Activated T-cell treated with anti-CD3 and anti-CD28 coated beads, Interleukin-2, amount 50 U/mL, for 72 hours (primary cell): ENCODE measurements at places on chromosomes 4 and X.
A peak's percentile ranks its signal among the peaks of the same experiment; 100 is the strongest.

DNA sequence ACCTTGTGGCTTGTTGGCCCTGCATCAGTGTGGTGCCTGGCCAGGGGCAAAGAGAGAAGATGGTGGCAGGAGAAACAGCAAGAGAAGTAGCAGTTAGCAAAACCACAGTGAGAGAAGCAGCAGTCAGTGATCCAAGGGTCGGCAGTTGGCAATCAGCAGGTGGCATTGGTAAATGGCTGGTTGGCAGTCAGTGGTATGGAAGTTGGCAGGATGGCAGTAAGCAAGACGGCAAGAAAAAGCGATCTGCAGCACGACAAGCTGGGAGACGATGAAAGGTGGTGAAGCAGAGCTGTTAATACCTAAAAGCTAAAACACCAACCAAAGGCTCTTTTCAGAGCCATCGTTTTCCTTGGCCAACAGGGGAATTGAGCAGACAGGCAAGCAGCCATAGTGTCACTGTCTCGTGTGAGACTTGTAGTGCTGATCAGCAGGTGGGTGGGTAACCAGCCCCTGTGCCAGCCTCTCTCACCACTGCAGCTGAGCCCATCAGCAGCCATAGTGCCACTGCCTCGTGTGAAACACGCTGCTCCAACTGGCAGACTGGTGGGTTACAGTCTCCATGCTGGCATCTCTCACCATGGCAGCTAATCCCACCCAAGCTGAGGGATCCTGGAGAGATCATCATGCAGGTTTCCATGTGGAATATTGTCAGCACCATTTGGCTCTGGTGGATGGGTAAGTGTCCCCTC, 2078.4 kb downstream of the PCDH7 start:
- no peak for DNase-seq

DNA sequence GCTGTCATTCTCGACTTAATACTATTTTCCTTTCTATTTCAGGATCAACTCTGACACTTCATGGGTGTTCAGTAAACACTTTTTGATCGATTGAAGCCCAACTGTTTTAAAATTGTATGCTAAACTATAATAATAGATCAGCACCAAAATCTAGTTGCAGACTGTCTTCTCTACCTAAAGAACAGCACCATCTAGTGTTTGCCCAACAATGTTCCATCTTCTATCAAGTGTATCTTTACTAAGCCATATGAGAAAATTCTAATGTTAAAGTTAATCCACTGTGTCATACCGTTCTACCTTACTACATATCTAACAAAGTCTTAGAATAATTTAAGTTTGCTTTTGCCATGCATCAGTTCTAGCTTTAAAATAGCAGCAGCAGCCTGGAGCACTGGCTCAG, 113.0 kb upstream of the PRDX4 start:
- DNase-seq: no peak

- DNase-seq: no peak
Measured at GRCh38 chr4:1622956-1623355, 61.2 kb downstream of the FAM53A start.

GRCh38 chr4:16123356-16124084, 39.7 kb upstream of the PROM1 start:
- no peak for DNase-seq

GRCh38 chr4:93480452-93480851, 348.1 kb upstream of the ATOH1 start:
- DNase-seq: no peak

GRCh38 chrX:1809581-1809980, 194.7 kb downstream of the ASMT start:
- no peak for DNase-seq

- no peak for DNase-seq
Measured at GRCh38 chr4:77877167-77877566, 14.5 kb downstream of the MRPL1 start.

DNA sequence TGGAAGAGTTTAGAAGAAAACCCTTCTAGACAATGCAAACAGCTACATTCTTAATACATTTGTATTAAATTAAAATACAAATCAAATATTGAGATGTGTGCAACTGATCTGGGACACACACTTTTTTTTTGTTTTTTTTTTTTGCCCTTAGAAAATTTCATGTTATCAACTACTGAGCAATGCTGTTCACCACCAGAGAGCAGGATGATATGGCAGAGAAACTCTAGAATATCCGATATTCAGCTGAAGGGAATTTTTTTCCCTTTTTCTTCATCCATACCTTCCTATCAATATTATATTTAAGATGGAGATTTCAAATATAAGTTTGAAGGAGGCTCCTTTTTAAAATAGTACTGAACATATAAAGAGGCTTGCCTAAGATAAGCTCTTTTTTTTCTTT, 1.0 kb downstream of the NDST3 start:
- no peak for DNase-seq

DNA sequence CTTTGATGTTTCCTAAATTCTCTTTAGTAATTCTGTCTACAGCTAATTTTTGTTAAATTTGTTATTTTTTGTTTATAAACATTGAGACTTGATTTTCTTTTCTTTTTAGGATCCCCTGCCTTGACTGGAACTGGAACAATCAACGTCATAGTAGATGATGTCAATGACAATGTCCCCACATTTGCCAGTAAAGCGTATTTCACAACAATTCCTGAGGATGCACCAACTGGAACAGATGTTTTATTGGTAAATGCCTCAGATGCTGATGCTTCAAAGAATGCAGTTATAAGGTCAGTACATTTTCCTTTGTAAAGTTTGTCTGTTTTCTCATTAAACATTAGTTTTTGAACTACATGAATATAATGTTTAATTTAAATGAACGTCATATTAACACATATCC, 119.4 kb downstream of the FAT4 start:
- DNase-seq: no peak

DNA sequence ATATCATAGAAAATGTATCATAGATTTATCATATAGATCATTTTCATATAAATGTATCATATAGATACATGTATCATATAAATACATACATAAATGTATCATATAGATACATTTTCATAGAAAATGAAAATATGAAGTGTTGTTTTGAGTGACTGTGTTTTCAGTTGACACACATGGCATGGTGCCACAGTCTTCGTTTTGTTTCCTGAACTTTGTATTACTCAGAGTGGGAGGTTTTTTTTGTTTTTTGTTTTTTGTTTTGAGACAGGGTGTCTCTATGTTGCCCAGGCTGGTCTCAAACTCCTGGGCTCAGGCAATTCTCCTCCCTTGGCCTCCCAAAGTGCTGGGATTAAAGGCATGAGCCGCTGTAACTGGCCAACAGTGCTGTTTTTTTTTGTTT, 3.9 kb downstream of the RBM10 start:
- peak; percentile 54 for DNase-seq

GRCh38 chrX:2159393-2159792, 341.4 kb downstream of the DHRSX start:
- no peak for DNase-seq

DNA sequence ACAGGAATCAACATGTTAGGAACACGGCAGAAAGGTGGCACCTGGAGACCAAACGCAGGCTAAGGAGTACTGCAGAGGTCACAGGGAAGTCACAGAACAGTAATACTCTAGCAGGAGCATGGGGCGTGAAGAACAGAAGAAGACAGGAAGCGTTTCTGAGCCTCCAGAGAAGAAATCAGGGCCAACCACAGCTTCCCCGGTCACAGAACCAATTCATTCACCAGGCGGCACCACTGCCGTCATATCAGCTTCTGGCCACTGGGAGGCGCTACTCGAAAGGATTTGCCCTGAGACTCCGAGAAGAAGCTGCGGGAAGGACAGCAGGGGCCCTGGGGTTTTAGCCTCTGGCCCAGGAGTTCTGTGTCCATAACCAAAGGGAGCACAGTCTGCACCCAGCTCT, 78.0 kb upstream of the DRD5 start:
- peak; percentile 74 for DNase-seq

DNA sequence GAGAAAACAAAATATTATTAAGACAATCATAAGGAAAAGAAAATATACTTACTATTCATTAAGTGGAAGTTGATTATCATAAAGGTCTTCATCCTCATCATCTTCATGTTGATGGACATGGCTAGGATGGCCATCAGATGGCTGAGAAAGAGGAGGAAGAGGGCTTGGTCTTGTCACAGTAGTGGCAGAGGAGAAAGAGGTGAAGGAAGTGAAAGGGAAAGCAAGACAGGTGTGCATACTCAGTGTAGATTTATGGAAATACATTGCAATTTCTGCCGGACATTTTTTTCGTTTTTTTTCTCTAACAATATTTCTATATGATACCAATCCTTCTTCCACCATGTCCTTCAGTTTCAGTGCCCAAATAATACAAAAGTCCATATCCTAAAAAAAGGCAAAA, 1409.8 kb downstream of the PCDH7 start:
- DNase-seq: no peak

DNA sequence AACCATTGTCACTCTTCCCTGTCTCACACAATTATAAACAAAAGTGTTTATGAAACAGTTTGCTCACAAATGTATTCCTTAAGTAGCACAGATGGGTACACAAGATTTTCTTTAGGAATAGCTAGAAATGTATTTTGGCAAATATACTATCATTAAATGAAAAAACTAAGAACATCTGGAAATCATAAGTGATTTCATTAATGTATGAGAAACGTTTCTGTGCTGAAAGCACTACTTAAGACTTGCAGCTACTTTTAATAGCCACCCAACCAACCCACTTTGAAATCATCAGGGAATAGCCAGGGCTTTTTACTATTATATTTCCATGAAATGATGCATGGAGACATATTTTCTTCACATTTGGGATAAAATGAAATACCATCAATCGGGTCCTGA, 62.3 kb upstream of the NAP1L5 start:
- DNase-seq: no peak

- DNase-seq: no peak
Measured at GRCh38 chr4:75634281-75634680, 4.0 kb upstream of the CDKL2 start.

GRCh38 chrX:153361781-153362397, 27.9 kb downstream of the ZNF275 start:
- no peak for DNase-seq

DNA sequence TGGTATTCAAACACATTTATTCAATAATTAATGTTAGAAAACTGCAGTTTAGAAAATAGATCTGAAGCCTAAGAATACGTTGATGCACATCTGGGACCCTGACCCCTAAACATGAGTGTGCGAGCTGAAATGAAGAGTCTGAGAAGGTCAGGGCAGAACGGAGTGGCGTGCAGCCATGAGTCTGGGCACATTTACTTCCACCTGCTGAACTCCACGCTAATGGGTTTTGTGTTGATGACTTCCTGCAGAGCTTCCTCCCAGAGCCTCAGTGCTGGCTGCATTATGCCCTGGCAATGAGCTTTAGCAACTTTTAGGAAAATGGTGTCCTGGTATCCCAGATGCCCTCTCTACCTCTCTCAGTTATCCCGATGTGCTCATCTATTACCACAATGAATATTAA, 53.1 kb downstream of the FAM114A1 start:
- DNase-seq: no peak

DNA sequence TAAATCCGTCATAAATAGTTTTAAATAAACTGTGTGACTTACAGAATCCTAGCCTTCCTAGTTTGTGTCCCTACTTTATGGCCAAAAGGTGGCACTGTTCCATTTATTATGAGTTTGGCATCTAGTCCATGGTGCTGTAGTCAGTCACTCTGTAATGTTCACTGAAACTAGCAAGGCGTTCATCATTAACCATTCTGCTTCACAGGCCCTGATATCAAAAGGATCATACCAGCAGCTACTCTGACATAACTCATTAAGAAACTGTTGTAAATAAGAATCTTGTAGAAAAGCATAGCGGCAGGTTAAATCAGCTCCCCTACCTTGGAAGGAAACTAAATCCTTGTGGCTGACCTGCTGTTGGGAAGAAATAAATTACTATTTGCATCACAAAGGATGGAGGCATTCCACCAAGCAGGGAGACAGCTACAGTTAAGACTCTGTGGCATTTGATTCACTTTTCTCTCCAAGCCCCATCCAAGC, 919.6 kb upstream of the DIAPH2 start:
- DNase-seq: no peak

- DNase-seq: no peak
Measured at GRCh38 chr4:185932491-185932890, 120.5 kb upstream of the SORBS2 start.

GRCh38 chr4:186845137-186845842, 121.6 kb upstream of the FAT1 start:
- DNase-seq: no peak

GRCh38 chrX:104522386-104522785, 43.6 kb upstream of the IL1RAPL2 start:
- DNase-seq: no peak

DNA sequence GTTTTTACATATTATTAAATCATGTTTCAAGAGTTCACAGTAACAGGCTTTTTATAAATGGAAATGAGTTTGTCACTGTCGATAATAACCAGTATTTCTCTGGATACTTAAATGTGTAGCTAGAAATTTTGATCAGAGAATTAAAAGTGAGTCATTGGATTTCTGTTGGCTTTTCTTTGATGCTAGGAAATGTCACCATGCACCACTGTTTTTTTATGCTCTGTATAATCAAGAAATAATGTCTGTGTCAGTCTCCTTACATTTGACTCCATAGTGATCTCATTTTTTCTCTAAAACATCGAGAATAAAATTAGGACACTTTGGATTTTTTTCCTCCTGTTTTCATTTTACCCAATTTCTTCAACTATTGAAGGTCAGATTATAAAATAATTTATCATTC, 234.2 kb downstream of the RAPGEF2 start:
- DNase-seq: no peak

GRCh38 chr4:3285558-3286334, 7.1 kb upstream of the RGS12 start:
- DNase-seq: no peak

DNA sequence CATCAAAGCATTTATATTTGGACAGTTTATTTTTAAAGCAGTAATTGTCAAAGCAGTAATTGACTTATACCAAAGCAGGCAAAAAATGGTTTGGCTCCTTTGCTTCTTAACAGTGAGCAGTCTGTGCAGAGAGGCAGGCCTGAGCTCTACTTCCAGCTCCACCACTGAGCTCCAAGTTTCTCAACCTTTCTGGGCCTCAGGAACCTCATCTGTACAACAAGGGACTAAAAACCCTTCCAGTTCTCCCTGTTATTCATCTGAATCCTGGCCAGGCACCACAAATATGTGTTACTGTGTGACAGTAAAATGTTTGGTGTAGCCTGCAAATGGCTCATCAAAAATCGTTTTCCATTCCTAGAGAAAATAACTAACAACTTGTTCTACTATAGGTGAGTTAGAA, 88.7 kb upstream of the TTC29 start:
- DNase-seq: no peak

DNA sequence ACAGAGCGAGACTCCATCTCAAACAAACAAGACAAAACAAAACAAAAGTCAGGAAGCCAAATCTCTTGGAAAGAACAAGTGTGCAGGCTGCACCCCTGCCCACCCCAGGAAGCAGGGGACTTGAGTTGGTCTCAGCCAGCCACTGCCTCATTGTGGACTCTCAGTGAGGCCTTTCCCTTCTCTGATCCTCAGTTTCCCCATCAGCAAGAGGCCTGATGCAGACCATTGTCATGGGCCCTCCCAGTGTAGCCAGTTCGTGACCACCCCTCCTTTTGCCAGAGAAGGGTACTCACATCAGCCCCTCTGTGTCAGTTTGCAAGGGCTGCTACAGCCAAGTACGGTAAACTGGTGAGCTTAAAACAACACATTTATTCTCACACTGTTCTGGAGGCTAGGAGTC, 48.9 kb upstream of the MAMLD1 start:
- DNase-seq: no peak

GRCh38 chrX:150038315-150038714, 100.0 kb upstream of the EOLA2 start:
- DNase-seq: no peak

GRCh38 chrX:148541584-148541940, 41.1 kb downstream of the AFF2 start:
- no peak for DNase-seq

GRCh38 chr4:61605984-61606383, 405.9 kb downstream of the ADGRL3 start:
- DNase-seq: no peak

- no peak for DNase-seq
Measured at GRCh38 chrX:11953615-11954014, 184.7 kb upstream of the FRMPD4 start.
